ENCODE measurements at places on chromosomes 7 and 10.

DNA sequence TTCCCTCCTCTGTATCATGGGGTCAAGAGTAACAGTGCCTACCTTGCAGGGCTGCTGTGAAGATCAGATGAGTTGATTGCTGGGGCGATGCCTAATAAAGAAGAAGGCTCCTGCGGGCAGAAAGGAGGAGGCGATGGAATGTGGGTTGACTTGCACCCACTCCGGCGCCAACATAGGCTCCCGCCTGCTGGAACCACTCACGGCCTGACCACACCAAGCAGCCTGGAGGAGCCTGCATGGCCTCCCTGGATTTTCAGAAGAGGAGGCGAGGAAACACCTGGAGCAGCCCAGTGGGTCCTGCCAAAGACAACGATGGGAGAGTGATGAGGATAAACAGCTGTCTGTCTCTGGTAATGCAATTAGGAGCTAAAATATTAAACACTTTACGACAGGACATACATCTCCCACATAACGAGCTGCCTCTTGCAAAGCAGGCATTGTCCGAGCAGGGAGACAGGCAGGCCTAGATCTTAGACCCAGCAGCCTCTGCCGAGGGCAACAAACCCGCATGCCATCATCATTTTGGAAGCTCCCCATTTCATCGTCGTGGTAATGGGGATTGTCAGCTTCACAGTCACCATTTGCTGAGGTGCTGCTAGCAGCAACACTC, 302.9 kb upstream of the ZMIZ1 start:
- no peak for DNase-seq

DNA sequence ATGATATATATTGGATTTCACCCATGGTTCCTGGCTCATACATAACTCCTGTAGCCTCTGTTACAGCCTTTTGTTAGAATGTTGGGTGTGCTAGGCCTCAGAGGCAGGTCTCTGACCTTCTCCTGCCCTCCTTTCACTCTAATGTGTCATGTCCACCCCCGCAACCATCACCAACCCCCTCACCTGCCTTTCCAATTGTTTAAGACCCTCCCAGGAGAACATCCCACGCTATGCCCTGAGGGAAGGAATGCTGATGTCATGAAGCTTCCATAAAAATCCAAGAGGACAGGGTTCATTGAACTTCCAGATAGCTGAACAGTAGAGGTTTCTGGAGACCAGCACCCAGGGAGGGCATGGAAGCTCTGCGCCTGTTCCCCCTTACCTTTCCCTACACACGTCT, 30.8 kb upstream of the C10orf67 start:
- no peak for DNase-seq

- DNase-seq, result no peak
Measured at GRCh38 chr7:67912437-67912836, 915.8 kb downstream of the TYW1 start.

GRCh38 chr7:150955519-150956394, 22.4 kb downstream of the KCNH2 start:
- DNase-seq, result no peak

- DNase-seq, result no peak
Measured at GRCh38 chr7:101465576-101466196, 103.0 kb downstream of the COL26A1 start.

GRCh38 chr7:6533893-6534495, 17.3 kb downstream of the GRID2IP start:
- no peak for DNase-seq

DNA sequence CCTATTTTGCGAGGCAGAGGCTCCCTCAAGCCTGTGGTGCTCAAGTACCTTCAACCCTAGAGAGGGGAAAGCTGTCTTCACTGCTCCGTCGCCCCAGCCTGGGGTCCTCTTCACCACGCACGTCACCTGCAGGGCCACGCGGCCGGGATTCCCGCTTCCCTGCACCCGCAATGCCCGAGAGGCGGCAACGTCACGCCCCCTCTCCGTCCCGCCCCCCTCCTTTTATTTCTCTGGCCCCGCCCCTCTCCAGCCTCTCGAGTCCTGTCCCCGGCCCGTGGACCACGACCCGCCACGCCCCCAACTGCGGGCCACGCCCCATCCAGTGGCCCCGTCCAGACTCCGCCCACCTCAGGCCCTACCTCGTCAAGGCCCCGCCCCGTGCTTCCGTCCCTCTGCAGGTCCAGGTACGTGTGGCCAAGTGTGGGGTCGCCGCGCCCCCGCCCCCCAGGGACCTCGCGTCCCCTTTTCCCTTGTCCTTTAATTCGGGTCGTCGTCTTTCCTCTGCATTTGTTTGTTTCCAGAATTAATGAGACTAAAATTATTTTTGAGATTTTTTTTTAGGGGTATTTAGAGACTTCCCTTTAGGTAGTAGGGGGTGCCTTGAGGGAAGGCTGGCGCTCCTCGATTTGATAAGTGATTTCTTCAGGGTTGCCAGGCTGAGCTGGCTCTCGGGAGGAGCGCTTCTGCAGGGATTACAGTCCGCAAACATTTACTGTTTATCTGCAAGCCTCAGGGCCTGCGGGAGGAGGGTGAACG, 69.8 kb upstream of the BAIAP2L1 start:
- no peak for DNase-seq

DNA sequence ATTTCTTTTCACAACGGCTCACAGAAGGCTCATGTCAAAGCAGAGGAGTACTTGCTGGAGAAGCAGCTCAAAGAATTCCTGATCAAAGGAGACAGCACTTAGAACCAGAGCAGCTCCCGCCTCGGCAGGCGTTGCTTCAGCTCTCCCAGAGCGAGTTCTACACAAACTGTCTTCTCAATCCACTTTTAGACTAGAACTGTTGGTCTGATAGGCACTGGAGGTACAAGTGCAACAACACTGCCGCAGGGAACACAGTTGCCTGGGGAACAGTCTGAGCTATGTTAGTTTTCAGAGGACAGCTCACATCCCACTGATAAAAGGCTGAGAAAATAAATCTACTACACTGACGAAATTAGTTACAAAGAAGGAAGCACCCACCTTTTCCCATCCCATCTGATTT, 35.4 kb downstream of the CYTH3 start:
- DNase-seq, result no peak

DNA sequence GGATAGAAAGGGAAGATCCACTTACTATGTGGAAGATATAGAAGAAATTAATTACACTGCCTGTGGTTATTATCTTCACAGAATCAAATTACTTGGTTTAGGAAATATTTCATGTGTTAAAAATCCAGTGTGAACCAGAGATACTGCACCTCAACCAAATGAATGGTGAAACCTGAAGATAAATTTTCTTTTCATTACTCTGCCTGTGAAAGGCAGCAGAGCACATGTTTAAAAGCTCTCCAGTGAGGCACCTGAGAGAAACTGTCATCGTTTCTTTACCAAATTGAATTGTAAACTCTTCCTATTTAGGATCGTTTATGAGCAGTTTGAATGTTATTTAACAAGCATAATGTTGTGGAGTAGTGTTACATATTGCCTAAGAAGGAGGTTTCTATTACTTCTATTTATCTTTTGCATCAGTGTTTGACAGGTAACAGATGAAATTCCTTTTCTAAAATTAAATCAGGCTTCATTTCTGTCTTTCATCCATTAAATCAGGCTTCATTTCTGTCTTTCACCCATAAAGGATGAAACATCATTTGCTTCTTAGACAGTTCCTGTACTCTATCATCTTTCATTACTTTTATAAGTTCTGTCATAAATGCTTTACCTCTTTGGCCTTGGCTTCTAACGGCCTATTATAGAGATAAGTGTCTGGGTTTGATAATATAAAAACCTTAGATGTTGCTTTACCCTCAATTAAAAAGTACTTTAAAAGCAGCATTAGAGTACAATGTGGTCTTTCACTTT, 266.6 kb downstream of the NXPH1 start:
- no peak for DNase-seq

DNA sequence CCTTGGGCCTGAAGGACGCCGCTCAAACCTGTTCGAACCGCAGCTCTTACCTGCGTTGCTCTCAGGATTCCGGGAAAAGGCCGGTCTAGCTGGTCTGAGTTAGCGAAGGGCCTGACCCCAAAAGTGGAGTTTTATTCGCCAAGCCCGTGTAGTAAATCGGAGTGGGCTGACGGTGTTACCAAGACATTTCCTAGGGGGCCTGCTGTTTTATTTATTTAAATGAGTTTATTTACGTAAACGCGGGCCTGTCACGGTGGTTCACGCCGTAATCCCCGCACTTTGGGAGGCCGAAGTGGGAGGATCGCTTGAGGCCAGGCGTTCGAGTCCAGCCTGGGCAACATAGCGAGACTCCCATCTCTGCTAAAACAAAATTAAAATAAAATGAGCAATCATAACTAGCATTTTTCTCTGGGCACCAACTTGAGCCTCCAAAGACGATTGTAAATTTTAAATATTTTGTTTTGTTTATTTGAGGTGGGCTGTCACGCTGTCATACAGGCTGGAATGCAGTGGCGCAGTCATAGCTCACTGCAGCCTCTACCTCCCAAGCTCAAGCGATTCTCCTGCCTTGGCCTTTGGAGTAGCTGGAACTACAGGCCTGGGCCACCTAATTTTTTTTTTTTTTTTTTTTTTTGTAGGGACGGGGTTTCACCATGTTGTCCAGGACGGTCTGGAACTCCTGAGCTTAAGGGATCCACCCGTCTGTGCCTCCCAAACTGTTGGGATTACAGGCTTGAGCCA, 903 bp downstream of the ZNF655 start:
- no peak for DNase-seq

DNA sequence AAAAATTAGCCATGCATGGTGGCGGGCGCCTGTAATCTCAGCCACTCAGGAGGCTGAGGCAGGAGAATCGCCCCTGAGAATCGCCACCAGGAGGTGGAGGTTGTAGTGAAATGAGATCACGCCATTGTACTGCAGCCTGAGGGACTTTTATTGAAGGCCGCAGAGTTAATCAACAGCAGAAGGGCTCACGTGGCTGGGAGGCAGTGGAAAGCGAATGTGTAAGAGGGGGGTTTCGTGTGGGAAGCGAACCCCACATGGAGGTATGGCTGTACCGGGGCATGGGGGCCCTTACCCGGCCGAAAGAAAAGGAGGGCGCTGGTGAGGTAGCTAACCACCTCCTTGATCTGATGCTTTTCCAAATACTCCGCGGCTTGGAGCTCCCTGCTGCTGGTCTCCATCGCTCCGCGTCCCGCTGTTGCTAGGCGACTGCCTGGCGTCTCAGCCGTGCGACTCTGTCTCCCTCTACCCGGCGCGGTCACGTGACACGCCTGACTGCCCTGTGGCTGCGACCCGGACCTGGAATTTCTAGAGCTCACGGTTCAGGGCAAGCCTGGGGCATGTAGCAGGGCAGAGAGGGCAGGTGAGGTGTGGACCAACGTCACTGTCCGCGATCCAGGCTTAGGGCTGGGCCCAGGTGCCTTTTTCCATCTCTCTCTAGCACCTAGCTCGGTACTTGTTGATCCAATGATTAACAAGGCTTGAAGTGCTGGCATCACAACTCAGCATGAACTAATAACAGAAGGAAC, at the start of gene EFCAB10:
EFCAB10 (minus strand) TSS at position 428 of the 746 bp plus-strand sequence; CDS start at position 398, 30 bp downstream.
- peak; percentile 11 for DNase-seq

GRCh38 chr7:32221056-32221455, 150.8 kb upstream of the PDE1C start:
- DNase-seq, result no peak

- no peak for DNase-seq
Measured at GRCh38 chr10:74156919-74157289, 5.9 kb downstream of the ADK start.

- no peak for DNase-seq
Measured at GRCh38 chr7:155305231-155305904, 7.7 kb downstream of the INSIG1 start.

DNA sequence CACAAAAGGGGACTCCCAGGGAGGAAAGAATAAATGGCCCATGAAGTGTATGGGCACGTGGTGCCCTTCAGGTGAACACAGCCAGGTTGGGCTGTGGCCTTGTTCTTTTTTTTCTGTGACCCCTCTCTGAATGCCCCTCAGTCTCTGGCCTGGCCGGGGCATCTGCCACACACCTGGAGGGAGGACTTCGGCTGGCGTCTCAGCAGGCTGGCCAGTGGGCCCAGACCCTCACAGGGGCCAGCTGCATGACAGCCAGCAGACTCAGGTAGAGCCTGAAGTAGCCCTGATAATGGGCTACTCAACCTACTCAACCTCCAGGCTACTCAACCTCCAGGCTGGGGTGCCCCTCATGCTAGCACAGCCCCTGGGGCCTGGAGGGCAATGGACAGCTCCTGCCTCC, 9.8 kb upstream of the CAMK2B start:
- no peak for DNase-seq

- no peak for DNase-seq
Measured at GRCh38 chr7:75532639-75533038, 40.5 kb downstream of the SPDYE5 start.

- no peak for DNase-seq
Measured at GRCh38 chr7:25565002-25565401, 336.7 kb upstream of the NPVF start.

GRCh38 chr7:144814299-144814698, 21.6 kb downstream of the TPK1 start:
- DNase-seq, result no peak
